ENCODE measurements at places on chromosomes 4 and X.

DNA sequence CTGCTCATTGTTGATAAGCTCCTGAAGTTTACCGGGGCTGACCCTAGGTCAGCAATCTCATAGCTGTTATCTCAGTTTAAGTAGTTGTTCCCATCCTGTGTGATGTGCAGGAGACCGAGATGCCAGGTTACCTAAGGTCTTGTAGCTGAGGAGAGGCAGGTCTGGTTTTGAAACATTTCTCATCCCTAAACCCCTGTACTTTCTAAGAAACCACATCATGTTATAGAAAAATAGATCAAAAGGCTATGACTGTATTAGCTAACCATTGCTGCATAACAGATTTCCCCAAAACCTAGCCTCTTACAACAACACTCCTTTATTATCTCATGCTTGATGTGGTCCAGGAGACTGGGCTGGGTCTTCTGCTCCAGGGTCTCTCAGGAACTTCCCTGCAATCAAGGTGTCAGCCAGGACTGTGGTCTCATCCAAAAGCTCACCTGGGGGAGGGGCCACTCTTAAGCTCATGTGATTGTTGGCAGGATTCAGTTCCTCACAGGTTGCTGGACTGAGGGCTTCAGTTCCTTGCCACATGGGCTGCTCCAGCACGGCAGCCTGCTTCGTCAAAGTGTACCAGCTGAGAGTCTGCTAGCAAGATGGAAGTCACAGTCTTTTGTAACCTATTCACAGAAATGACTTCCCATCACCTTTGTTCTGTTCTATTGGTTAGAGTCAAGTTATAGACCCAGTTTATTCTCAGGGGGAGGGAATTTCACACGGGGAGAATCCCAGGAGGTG lies 60.9 kb upstream of the CLCN4 start:
- no peak for DNase-seq

GRCh38 chr4:141026900-141027299 lies 106.4 kb downstream of the RNF150 start:
- DNase-seq, result no peak

DNA sequence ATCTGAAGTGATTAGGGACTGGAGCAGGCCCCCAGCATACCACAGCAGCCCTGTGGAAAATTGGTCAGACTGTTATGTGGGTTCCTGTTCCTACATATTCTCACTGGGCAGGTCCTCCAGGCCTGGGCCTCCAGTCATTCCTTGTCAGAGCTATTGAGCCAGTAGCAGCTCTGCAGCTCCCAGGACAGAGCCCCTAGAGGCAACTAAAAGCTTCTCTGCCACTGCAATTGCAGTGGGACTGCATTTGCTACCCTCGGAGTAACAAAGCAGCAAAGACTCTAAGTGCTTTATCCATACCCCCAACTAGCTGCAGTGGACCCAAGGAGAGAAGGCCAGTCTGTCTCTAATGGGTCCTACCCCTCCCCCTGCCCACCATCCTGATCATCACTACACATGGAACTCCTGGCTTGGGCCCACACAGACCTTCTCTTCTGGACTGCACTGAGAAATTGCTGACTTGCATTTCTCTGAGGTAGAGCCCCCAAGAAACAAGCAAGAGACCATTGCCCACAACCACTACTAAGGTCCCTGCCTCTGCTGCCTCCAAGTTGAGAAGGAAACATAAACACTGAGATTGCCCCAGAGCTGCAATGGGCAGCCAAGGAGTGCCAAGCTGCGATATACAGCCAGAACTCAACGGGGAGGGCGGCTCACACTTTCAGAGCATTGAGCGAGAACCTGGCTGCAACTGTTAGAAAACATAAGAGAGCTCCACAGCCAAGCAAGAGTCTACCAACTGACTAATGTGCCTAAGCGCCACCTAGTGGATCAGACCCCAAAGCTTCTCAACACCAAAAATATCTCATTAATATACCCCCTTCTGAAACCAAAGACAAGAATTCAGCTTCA lies 738.7 kb upstream of the NDST4 start:
- DNase-seq, result no peak

GRCh38 chr4:11098461-11098860 lies 330.2 kb downstream of the HS3ST1 start:
- DNase-seq, result no peak

DNA sequence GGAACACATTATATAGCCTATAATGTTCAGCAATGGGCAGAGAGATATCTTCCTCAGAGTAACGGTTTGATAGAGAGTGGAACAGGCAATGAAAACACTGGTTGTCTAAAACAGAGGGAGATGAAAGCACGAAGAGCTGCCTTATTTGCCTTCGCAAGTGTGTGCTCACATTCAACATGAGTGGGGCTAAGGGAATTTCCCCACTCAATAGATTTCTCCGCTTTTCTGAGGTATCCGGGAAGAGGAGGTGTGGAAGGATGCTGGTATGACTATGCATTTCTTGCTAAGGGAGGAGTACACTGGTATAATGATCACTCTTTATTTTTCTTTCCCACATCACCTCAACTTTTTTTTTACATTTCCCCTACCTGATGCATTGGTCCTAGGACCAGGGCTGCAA lies 7.8 kb upstream of the GPR82 start:
- no peak for DNase-seq

DNA sequence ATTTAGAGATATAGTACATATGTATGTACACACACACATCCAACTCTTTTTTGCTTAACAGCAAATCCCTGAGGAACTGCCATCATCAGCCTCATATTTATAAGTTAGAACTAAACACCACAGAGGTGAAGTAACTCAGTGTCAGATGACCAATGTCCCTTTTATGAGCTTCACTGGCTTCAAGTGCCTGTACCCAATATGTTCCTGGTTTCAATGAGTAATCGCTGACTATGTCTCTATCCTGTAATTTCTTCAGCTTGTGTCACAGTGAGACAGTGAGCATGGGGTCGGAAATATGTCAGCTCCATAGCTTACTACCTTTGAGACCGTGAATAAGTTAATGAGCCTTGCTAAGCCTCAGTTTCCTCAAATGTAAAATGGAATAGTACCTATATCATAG lies 136.2 kb upstream of the RASGEF1B start:
- no peak for DNase-seq

DNA sequence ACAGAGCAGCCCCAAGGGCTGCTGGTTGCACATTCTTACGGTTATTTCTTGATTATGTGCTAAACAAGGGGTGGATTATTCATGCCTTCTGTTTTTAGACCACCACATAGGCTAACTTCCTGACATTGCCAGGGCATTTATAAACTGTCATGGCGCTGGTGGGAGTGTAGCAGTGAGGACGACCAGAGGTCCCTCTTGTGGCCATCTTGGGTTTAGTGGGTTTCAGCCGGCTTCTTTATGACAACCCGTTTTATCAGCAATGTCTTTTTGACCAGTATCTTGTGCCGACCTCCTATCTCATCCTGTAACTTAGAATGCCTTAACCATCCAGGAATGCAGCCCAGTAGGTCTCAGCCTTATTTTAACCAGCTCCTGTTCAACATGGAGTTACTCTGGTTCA lies 212.4 kb upstream of the GRID2 start:
- no peak for DNase-seq

DNA sequence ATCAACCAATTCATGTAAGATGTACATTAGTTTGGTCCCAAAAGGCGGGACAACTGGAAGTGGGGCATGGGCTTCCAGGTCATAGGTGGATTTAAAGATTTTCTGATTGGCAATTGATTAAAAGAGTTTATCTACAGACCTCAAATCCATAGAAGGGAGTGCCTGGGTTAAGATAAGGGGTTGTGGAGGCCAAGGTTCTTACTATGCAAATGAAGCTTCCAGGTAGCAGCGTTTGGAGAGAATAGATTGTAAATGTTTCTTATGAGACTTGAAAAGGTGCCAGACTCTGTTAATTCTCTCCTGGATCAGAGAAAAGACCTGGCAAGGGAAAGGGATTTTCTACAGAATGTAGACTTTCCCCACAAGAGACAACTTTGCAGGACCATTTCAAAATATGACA lies 2.4 kb downstream of the MGST2 start:
- DNase-seq, result no peak

GRCh38 chr4:13386405-13387107 lies 97.6 kb downstream of the RAB28 start:
- no peak for DNase-seq

DNA sequence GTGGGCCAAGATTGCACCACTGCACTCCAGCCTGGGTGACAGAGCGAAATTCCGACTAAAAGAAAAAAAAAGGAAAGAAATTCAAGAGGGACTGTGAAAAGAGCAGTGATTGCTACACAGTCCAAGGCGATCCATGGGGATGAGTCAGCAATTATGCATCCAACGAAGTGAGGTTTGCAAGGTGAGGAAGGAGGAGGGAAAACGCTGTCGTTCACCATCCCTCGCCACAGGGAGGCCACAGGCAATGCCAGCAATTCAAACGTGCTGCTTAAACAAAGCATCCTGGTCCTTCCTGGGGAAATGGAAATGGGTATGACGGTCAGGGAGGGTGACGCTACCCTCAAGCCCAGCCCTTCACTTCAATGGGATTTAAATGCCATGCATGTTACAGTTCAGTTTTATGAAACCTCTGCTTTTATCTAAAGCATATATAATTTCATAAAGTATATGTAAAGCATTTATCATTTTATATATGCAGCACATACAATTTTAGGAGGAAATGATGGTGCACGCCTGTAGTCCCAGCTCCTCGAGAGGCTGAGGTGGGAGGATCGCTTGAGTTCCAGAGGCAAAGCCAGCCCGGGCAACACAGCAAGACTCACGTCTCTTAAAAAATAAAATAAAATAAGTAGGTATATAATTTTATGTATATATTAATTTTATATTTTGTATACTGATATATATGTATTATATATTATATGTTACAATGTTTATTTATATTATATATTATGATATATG lies 108.7 kb downstream of the DHRSX start:
- DNase-seq, result no peak

GRCh38 chr4:69490271-69490670 lies 5.4 kb downstream of the UGT2B4 start:
- DNase-seq, result no peak

- no peak for DNase-seq
Measured at GRCh38 chr4:102263024-102263787, 82.1 kb downstream of the SLC39A8 start.

DNA sequence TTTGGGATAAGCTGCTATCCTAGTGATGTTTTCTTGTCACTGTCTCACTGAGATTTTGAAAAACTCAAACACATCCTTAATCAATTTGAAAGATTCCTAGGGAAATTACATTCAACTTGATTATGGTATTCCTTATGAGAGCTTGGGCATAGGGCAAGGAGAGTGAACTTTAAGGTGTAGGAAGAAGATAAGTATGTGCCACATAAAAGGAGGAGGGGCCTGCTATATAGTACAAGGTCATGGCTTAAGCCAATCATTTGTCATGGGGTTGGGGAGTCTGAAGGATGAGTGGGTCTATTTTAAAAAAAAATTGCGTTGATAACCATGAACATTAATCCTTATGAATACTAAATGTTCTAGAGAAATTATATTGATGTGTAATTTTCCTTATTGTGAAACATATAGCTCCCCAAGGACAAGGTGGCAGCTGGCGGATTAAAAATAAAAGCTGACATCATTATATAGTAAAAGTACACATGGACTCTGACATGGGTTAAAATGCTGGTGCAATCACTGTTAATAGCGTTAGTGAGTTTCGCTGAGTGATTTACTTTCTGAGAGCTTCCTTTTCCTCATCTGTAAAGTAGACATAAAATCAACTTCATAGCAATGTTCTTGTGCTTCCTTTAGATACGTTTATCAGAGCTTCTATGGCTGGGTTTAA lies 17.4 kb downstream of the GALNT7 start:
- no peak for DNase-seq

DNA sequence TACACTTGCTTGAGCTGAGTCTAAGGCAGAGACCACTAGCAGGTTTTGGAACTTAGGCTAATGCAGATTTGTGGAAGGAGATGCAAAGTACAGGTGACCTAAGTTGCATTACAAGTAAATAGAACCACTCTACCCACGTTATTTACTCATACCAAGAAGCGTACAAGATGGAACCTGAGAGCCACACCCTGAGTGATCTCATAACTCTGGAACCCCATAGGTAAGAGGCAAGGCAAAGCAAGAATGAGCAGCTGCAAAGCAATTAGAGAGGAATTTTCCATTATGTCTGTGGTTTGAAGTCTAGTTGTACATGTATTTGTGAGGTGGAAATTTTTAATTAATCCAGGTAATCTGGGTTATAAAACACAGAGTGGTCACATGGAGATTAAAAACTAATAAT lies 55.4 kb downstream of the CC2D2A start:
- no peak for DNase-seq

- no peak for DNase-seq
Measured at GRCh38 chrX:12360986-12361598, 222.8 kb downstream of the FRMPD4 start.

- DNase-seq, result no peak
Measured at GRCh38 chrX:41921492-41922430, 1.6 kb downstream of the CASK start.

DNA sequence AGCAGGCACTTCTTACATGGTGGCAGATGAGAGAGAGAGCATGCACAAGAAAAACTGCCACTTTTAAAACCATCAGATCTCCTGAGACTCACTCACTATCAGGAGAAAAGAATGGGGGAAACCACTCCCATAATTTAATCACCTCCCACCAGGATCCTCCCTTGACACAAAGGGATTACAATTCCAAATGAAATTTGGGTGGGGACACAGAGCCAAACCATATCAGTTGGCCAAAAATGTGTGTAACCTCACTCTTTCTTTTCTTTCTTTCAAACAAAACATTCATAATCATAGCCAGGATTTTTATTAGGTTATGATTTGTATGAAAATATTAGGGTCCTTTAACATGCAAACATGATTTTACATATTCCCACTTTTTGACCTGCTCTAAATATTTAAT lies 222.1 kb downstream of the PCDH18 start:
- no peak for DNase-seq

GRCh38 chrX:30183554-30183953 lies 31.8 kb upstream of the MAGEB2 start:
- no peak for DNase-seq

DNA sequence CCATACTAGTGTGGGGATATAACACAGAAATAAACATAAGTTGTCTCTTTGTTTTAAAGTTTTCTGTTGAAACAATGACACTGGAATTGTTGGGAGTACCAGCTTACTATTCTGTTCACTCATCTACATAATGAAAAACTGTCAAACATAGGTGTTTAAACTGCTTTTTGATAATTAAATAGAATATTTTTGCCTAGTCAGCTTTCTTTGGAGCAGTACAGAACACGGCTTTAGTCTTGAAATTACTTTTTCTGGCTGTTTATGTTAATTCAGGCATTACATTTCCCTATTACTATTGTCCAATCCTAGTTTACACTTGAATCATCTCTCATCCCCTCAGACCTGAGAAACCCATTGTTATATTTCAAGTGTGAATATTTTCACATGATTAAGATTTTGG lies 73.0 kb downstream of the FAM47B start:
- DNase-seq, result no peak

- no peak for DNase-seq
Measured at GRCh38 chrX:70998411-70999027, 67.6 kb upstream of the SLC7A3 start.

- no peak for DNase-seq
Measured at GRCh38 chr4:25107827-25108516, 52.3 kb downstream of the SEPSECS start.

Data from stimulated activated CD4-positive, alpha-beta T cell treated with anti-CD3 and anti-CD28 coated beads, Interleukin-12 subunit alpha, Interleukin-12 subunit beta, amount 100 ng/mL, for 24 hours (primary cell).